Activated CD8-positive, alpha-beta memory T cell treated with anti-CD3 and anti-CD28 coated beads, Interleukin-2, amount 50 U/mL, for 4 hours (primary cell): ENCODE measurements at places on chromosomes 2 and 18.

GRCh38 chr2:118604811-118605210 is 242.6 kb downstream of the EN1 start:
- no peak for DNase-seq

DNA sequence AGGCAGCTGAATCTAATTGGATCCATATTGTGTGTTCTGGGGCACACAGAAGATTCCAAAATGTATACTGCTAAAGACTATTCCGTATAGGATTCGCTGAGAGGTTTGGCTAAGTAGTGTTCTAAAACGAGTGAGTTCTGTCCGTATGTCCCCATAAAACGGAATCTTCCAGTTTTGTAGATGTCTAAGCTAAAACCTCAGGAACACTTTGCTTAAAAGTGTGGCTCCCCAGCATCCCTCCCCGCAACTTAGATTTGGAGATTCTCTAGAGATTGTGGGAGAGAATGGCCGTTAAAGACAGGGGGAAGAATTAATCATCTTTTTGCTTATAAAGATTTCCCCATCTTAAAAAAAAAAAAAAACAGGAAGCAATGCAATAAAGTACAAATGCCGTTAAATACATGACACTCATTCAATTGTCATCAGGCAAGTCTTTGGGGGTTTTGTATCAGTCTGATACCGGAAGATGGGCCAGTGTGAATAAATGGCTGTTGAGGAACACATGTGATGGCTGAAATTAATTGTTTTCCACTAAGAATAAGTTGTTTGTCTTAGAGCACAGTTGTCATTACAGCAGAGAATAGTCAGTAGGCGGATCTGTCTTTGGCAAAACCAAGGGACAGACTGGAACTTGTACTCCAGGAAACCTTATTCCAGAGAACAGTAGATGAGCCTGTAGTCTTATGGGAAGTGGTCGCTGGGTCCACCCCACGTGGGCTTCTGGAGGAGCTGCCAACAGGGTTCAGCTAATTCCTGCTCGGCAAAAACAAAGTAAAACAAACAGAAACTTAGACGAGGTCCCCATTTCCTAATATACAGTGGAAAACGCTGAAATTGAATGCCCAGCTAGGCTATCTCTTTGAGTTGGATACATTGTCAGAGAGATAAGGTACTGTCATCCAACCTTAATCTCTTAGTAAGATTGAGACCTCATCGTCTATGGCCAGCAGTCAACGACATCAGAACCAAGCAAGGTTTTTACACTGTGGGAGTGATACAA is 1.7 kb downstream of the EMILIN2 start:
- no peak for DNase-seq

DNA sequence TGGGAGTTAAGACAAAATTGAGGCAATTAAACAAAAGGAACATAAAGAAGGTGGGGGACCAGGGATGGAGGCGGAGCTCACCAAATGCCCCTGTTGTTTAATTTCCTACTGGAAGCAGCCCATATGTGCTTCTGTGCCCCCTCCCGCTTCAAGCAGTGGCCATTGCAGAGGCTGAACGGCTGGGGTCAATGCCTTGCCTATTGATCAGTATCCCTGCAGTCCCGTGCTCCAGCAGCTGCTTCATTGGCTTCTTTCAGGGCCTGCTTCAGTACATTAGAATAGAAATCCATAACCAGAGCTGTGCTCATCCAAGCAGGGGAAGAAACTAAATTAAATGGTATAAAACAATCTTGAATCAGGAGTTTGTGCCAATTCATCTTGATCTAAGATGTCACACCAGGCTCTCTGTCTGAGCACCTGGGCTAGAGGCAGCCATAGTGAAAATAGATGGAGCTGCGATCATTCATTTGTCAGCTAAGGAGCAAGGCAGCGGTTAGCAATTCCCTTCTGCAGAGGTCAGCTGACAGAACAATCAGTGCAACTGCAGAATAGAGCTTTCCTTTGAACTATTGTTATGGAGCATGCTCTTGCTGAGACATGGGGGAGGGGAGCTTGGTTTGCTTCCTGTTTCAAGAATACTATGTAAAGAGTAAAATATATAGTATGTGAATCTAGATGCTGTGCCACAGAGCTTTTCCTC is 222.4 kb downstream of the WDR7 start:
- DNase-seq, result no peak

GRCh38 chr2:165074884-165075283 is 119.6 kb upstream of the SLC38A11 start:
- DNase-seq, result no peak

DNA sequence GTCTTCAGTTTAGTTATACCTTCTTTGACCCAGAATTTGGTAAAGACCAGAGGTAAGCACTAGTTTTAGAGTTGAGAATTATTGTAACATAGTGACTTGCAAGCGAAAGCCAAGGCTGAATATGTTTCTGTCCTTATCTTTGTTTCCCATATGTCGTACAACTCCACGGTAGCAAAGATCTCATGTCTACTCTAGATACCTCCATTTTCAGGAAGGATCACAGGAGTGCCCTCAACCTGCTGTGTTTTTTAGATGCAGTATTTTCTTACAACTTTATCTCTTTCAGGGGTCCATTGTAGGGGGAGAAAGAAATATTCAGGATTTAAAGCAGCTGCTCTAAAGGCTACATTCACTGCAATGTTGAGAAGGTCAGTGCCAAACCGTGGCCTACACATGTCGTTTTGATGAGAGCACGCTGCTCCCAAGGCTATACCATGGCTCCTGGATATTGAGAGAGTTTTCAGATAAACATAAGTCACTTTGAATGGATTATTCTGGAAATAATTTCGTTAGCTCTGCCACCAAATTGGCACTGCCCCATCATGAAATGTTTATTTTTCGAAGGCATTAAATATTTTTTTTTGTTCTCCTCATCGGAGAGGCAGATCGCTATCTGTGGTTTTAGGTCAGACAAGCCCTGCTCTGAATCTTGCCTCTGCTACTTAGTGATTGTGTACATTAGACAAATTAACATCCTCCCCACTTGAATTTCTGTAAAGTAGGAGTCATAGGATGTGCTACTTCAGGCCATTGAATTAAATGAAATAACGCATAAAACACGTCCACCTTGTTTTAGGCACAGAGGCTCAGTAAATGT is 2.1 kb downstream of the RHBDD1 start:
- DNase-seq, result no peak

GRCh38 chr18:30288662-30289414 is 753.7 kb downstream of the DSC3 start:
- DNase-seq, result no peak

- peak; percentile 31 for DNase-seq
Observed at GRCh38 chr2:26922405-26923188, 47.8 kb upstream of the MAPRE3 start.
